ENCODE measurements at places on chromosomes 3 and 15.

- DNase-seq, result no peak
Observed at GRCh38 chr3:4862973-4863372, 116.3 kb upstream of the BHLHE40 start.

- no peak for DNase-seq
Observed at GRCh38 chr3:13141183-13141582, 68.0 kb upstream of the IQSEC1 start.

DNA sequence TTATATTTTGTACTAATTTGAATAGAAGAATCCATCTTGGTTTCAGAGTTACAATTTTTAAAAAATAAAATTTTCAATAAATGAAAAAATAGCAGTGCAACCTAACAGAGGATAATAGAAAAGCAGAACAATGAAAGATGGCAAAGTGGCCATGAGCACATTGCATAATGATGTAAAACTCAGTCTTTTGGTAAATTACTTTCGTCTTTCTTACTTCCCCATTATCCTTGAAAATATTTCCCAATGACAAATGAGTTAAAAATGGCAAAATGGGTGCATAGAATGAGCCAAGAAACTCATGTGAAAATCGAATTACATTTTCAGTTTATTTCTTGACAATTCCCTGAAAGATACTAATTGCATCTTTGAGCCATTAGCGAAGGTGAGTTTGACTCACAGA, 236.4 kb downstream of the CDIN1 start:
- DNase-seq, result no peak

- DNase-seq, result no peak
Observed at GRCh38 chr15:52505151-52505550, 23.5 kb downstream of the MYO5A start.

- DNase-seq, result no peak
Observed at GRCh38 chr3:64460877-64461276, 226.9 kb downstream of the ADAMTS9 start.

DNA sequence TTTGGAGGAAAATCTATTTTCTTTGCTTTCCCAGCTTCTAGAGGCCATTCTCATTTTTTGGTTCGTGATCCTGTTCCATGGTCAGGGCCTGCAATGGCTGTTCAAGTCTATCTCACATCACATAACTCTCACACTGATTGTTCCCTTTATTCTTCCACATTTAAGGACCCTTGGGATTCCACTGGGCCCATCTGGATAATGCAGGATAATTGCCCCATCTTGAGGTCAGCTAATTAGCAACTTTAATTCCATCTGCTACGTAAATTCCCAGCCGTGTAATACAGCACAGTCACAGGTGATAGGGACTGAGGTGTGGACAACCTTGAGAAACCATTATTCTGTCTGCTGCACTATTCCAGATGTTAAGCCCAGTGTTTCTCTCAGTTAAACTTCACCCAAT, 311.6 kb upstream of the CNTN4 start:
- DNase-seq, result no peak

GRCh38 chr3:185823078-185824044, 1.5 kb downstream of the IGF2BP2 start:
- DNase-seq, result peak; percentile 40

GRCh38 chr3:188309437-188310269, 155.7 kb downstream of the LPP start:
- peak; percentile 31 for DNase-seq

DNA sequence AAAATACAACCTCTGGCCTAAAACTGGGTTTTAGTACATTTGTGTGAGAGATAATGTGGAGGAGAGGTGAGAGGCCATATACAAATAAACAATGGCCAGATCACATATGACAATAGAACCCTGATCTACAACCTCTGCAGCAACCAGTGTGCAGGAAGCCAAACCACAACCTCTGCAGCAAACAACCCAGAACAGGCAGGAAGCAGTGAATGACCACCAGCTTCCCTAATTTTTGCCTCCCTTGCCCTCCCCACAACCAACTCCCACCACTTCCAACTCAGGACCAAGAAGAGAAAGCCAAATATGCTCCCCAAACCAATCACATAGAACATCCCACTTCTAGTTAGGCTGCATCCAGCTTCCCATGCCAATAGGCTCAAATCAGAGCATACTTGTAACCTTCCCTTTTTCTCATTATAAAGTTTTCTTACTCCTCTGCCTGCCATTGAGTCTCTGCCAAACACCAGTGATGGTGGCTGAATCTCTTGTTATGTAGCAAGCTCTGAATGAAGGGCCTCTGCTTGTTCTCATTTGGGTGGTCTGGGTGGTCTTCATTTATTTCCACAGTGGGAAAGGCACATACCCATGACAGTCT, 102.6 kb upstream of the GAP43 start:
- no peak for DNase-seq

DNA sequence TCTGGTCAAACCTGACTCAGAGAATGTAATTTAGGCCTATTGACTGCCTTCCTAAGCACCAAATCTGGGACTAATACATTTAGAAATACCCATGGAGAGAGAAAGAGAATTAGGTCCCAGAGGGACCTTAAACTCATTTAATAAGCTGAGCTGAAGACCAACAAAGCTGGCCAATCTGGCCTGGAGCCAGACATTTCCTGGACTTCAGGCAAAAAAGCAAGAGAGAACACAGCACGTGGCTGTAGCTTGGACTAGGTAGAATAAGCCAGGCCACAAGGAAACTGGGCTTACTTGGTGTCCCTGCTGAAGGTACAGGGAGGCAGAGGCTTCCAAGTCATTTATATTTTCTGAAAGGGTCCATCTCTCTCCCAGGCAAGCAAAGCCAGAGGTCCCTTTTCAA, 88.1 kb downstream of the RTP4 start:
- DNase-seq, result no peak

GRCh38 chr3:183265157-183265642, 12.1 kb downstream of the B3GNT5 start:
- no peak for DNase-seq
